Activated naive CD8-positive, alpha-beta T cell treated with anti-CD3 and anti-CD28 coated beads for 36 hours (primary cell): ENCODE measurements at places on chromosomes 3 and 15.

- no peak for DNase-seq
These were observed 7.0 kb upstream of the USP4 start for GRCh38 chr3:49346797-49347251.

- no peak for DNase-seq
These were observed 6.6 kb upstream of the KLF13 start for GRCh38 chr15:31320022-31320421.

- no peak for DNase-seq
These were observed 39.2 kb downstream of the TRIM71 start for GRCh38 chr3:32856901-32857507.

DNA sequence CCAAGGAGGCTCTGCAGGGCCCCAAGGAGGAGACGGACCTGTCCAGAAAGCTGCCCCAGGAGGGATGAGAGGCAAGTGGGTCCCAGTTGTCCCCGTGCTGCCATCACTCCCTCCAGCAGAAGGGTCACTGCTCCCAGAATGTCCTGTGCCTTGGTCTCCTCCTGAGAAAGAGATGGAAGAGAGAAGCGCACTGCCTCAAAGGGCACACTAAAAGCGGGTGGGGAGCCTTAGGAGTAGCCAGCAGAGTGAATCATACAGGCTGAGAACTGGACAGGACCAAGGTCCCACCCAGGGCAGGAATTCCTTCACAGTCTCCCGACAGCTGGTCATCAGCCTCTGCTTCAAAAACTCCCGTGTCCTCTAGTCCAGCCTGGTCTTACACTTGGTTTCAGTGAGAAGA lies 4.6 kb downstream of the THPO start:
- no peak for DNase-seq

- DNase-seq, result no peak
These were observed 7.4 kb downstream of the PRC1 start for GRCh38 chr15:90986790-90987507.

- peak; percentile 16 for DNase-seq
These were observed at the start of gene LRRC2 for GRCh38 chr3:46566040-46566641. LRRC2 (minus strand) TSS chr3:46566302; CDS start chr3:46551591, 14,711 bp downstream.

DNA sequence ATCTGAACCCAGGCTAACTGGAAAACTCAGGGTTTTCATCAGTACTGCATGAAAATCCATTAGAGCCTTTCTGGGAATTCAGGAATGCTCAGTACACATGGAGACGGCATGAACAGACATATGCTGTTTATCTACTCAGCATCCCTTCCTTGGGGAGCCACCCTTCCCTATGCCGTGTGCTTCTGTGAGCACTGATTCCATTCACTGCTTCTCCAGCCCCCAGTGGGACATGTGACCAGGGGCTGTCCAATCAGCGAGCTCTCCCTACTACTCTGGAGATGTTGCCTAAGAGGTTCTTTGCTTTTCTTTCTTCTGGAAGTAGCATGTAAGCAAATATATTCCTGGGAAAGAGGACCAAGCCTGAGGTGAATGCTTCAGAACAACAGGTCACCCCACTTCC lies 5.6 kb upstream of the PCOLCE2 start:
- no peak for DNase-seq

DNA sequence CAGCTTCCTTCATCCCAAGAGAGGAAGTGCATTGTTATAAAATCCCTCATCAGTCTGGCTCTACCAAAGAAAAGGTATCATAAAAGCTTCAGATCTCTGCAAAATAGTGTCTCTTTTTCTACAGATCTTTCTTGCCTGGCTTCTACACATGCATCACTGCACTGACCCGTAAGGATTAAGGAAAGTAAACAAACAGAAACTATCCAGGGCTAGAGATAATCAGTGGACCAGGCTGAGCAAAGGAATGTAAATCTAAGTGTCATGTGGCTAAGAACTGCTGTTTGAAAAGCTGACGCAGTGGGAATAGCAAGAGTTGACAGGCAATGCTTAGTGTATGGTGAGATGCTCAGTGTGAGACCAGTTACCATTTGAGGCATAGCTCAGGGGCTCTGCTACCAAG lies 339.7 kb downstream of the IL5RA start:
- no peak for DNase-seq

DNA sequence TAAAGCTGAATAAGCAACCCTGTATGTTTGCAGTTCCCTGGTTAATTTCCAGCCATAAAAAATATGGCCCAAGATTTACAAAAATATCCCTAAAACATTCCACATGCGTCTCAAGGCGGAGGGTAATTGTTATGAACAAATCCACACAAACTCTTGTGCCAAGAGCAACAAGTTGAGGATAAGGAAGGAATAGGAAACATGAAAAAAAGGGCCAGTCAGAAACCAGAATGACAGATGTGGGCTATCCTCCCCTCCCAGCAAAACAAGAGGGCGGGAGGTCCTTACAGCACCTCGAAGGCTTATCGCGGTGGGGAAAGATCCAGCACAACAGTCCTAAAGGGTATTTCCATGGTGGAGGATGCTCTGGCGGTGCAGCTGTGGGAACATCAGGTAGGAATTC lies 155.6 kb upstream of the HES1 start:
- DNase-seq, result no peak

- no peak for DNase-seq
These were observed 190.9 kb downstream of the RPLP1 start for GRCh38 chr15:69643476-69643875.

DNA sequence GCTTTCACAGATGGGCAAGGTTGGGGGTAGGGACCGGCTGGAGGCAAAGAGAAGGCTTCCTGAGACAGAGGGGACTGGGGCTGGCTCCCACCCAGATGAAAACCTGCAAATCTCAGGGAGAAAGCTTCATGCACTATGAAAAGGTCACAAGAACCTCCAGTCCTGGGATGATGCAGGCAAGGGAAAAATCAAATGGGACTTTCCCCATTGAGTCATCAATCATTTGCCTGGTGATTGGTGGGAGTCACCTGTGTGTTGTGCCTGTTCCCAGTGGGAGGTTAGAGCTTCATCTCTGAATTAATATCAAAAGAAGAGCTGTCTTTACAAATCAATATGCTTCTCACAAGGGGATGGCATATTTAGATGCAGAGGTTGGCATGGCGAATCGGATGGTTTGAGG lies 49.9 kb downstream of the CACNA1D start:
- peak; percentile 6 for DNase-seq

GRCh38 chr3:193548406-193548805 lies 6.3 kb downstream of the ATP13A4 start:
- no peak for DNase-seq

DNA sequence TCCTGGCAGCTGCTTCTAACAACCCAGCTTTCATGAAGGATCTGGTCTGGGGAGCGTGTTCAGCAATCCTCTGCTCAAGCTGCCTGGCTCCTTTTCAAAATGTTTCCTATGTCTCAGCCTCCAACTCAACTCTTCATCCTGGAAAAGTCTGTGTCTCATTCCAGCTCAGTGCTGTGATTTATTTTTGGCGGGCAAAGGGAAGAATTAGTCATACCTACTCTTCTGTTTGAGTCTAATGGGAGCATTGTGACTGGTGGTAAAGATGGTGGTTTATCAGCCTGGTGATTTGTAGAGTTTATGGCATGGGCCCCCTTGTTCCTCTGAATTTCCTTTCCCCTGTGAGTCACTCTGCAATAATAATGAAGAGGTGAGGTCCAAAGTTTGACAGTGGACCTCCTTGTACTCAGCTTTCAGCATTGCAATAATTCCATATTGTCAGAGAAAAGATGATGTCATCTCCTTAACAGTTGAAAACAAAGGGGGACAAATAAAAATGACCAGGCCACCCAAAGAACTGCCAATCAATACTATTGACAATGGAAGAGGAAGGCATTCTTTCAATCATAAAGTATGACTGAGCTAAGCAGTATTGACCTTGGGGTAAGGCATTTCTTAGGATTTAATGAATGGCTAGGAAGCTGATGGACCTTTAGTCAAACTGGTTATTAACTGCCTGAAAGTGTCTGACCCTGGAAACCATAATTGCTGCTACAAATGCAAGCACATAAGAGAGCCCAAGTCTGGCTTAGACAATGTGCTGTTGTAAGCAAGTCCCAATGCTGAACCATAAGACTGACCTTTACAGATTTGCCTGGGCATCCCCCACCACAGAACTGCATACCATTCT lies 204.7 kb upstream of the MCTP2 start:
- DNase-seq, result no peak

- no peak for DNase-seq
These were observed 224.6 kb downstream of the NLGN1 start for GRCh38 chr3:173622166-173622565.

DNA sequence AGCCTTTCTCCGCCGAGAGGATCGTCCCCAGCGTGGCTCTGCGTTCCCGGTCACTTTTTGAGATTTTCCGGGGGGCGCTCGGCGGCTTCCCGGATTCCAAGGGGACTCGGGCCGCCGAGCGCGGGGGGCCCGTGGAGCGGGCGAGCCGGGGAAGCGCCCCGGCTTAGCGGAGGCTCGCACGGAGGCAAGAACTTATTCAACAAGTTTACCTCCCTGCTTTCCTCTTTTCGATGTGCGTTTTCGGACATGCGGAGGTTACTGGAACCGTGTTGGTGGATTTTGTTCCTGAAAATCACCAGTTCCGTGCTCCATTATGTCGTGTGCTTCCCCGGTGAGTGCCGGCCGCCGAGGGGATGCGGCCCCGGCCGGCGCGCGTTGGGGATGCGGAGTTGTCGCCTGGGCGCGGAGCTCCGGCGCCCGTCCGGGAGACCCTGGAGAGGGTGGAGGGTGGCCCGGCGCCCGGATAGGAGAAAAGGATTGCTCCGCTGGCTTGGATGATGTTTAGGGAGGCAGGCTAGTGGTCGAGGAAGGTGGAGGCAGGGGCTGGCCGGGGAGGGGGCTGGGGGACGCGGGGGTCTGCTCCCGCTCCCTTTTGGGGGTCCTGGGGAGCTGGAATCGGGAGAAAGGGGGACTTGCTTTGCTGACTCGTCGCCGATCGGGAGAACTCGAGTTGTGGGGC lies 810 bp downstream of the PTPRG start:
- DNase-seq, result no peak

- DNase-seq, result no peak
These were observed 40.3 kb downstream of the IL1RAP start for GRCh38 chr3:190554197-190554596.

DNA sequence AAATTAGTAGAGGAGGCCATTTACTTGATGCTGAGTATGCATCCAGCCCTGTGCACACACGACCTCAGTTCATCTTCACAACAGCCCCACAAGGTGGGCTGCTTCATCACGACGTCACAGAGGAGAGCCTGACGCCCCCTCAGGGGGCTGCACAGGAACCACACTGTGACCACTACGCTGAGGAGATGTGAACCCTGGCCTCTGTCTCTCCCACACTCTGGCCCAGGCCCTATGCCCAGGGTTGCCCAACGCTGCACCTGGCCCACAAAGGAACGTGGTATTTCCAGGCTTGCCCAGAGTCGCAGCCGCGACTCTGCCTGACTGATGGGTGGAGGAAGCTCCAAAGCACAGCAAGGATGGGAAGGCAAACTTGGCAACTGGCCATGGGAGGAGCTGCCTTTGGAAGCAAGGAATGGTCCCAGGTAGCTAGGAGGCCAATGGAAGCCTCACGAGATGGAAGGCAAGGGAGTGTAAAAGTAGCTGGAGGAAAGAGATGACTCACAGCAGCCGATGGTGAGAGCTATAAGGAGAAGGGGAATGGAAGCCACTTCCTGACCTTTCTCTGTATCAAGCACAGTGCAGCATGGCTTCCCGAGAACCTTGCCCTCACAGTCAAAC lies 226.0 kb downstream of the KLF13 start:
- DNase-seq, result no peak

- no peak for DNase-seq
These were observed 230.6 kb downstream of the MECOM start for GRCh38 chr3:169432708-169433432.

DNA sequence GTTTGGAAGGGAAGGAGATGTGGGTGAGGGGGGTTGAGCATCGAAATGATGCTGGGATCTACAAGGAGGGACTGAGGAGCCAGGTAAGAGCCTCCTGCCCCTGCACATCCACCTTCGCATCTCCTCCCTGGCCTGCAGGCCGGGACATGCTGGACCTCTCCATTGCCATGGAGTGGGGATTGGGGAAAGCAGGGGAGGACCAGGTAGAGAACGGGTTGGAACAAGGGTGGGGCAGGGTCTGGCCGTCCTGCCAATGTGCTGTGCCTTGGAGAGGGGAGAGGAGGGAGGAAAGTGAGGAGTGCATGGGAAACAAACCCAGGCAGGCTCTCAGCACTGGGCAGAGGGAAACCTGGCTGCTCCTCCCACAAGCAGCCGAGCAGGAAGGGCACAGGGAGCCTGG lies 10.6 kb downstream of the PLA2G4B start:
- no peak for DNase-seq

GRCh38 chr3:114093596-114093995 lies 37.1 kb downstream of the QTRT2 start:
- DNase-seq, result no peak

DNA sequence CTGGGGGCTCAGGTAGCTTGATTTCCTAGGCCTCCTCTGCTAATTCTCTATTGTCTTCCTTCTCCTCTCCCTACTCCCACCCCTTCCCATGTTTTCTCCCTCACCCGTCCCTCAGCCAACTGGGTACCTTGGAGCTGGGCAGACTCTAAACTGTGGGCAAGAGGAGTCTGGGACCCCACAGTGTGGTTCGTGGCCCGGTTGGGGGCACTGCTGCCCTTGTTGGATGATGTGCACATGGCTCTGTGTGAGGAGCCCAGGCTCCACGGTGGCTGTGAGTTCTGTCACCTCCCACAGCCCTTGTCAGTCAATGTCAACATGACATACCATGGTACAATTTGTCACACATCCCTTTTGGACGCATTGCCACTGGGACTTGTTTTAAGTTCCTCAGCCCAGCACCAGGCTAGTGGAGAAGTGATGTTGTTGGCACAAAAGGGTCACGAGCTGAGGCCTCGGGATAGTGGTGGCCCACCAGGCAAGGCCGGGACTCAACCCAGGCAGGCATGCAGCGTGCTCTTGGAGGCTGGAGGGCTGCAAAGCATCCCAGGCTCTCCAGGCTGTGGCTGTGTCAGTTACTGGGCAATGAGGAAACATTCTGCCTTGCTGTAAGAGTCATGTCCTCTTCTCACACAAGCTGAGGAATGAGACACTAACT lies 142.3 kb downstream of the TLE3 start:
- DNase-seq, result no peak

- DNase-seq, result no peak
These were observed 58.5 kb downstream of the ST6GAL1 start for GRCh38 chr3:186988806-186989205.

DNA sequence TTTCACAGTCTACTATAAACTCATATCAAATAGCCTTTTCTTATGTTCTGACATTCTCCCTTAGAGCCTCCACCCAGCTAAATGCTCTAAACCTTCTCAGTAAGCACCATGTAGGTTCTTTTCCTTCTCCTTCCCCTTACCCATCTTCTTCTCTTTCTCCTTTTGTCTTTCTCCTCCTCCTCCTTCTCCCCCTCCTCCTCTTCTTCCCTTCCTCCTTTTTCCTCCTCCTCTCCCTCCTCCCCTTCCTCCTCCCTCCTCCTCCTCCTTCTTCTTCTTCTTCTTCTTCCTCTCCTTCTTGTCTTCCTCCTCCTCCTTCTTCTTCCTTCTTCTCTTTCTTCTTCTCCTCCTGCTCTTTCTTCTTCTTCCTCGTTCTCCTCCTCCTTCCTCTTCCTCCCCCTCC lies 85.2 kb upstream of the KCNAB1 start:
- DNase-seq, result no peak
